Right lung (tissue), 10 donors: ENCODE measurements at places on chromosomes 1 and 21.

DNA sequence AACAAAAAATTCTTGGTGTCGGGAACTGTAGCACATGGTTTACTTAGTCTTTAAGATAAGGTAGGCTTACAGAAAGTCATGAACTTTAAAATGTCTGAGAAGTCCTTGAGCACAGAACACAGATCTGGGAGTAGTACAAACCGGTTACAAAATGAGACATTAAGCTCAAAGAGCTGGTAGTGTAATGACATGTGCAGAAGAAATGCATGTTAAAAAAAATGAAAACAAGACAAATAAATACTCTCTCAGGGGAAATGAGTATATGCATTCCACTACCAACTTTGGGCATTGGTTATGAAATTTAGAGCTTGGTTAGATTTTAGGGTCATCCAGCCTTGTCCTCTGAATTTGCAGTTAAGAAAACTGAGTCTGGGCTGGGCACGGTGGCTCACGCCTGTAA is 91.5 kb upstream of the F3 start:
- no peak for DNase-seq

DNA sequence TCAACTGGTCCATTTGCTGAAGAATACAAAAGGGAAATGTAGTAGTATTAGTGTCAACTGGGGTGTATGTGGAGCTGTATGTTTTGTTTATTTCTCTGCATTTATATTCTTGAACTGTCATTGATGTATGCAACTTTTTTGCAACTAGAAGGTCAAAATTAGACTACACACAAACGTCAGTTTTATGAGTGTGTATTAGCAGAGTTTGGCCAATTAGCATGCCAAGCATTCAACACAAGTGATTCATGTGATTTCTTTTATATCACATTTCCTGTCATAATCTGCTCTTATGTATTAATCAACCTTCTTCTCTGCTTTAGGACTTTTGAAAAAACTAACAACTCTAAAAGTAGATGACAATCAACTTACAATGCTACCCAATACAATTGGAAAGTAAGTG is 211.1 kb downstream of the LRRC40 start:
- no peak for DNase-seq

GRCh38 chr1:71587961-71588360 is 507.1 kb upstream of the ZRANB2 start:
- no peak for DNase-seq

GRCh38 chr1:8669606-8670335 is 147.7 kb downstream of the RERE start:
- no peak for DNase-seq

GRCh38 chr1:180503280-180503862 is 994 bp upstream of the ACBD6 start:
- DNase-seq: no peak

DNA sequence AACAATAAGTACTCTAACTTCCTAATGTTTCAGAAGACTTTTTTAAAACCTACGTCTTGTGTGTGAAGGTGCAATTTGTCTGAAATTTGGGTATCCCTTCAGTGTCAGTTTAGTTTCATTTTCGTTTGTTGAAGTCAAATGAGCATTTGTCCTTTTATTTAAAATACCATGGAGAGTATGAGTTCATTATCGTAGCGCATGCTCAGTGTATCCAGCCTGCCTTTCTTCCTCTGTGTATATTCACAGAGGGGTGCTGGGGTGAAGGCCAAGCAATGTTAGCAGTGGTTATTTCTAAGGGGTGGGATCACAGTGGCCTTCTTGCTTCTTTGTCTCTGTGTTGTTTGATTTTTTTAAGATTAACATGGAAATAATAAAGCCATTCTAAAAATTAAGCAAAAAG is 43.2 kb downstream of the CNN3 start:
- DNase-seq: peak; percentile 21

DNA sequence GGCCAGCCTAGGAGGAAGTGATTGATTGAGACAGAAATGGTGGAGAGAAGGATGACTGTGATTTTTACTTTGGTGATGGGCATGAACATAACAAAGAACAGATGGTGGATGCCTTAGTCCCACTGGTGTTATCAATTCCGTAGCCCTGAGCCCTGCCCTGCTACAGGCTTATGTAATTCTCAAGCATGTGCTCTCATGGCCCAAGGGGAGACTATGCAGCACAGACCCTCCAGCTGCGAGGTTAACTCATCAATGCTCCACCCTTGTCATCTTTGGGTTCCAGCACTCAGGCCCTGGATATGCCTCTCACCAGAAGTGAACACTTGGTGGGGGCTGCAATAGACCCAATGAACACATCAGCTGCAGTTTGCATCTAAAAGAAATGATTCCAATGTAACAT is 62.7 kb upstream of the LRRC8D start:
- DNase-seq: no peak

DNA sequence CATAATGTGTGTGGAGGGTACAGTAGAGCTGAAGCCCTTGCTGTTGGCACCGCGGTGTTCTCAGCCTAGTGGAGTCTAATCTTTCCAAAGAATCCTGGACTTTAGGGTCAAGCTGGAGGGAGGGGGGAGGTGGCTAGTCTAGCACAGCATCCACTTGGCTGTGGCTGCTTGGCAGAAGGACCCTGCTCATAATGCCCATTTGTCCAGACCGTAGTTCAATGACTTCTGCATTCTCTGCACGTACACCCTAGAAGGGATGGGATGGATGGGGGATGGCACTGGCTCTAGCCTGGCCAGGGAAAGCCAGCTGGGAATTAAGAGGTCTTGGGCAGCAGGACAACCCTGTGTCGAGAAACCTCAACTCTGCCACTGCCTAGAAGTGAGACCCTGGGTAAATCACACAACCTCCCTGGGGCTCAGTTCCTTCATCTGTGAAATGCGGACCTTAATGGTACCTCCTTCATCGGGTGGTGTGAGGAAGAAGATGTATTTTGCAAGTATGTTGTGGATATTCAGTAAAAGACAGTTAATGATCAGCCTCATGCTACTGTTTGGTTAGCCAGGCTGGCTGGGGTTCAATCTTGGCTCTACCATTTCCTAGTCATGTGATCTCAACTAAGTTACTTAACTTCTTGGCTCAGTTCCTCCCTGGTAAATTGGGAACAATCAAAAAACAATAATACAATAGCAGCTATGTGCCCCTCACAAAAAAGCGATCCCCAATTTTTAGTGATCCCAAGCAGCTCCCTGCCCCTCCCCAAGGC is 27.2 kb upstream of the CLIC4 start:
- no peak for DNase-seq

- DNase-seq: no peak
These were observed 25.2 kb upstream of the EPS8L3 start for GRCh38 chr1:109788695-109789521.

DNA sequence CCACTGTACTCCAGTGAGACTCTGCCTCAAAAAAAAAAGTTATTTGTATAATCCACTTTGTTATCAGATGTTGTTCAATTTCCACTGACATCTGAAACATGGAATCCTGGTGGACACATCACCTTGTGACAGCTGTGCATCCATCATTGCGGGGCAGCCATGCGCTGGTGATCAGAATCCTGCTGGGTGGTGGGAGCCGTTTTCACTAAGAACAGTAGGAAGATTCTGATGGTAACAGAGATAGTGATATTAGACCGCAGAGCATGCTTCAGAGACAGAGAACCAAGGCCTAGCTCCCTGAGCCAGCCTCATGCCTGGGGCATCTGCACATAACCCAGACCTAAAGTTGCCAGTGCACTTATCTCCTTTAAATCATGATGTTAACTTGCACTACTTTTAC is 3.1 kb upstream of the SPRR3 start:
- DNase-seq: no peak

- DNase-seq: no peak
These were observed 14.4 kb downstream of the CD55 start for GRCh38 chr1:207335695-207336363.

GRCh38 chr1:99980928-99981327 is 11.1 kb downstream of the SLC35A3 start:
- no peak for DNase-seq

GRCh38 chr1:107990606-107991005 is 25.6 kb upstream of the VAV3 start:
- DNase-seq: no peak

DNA sequence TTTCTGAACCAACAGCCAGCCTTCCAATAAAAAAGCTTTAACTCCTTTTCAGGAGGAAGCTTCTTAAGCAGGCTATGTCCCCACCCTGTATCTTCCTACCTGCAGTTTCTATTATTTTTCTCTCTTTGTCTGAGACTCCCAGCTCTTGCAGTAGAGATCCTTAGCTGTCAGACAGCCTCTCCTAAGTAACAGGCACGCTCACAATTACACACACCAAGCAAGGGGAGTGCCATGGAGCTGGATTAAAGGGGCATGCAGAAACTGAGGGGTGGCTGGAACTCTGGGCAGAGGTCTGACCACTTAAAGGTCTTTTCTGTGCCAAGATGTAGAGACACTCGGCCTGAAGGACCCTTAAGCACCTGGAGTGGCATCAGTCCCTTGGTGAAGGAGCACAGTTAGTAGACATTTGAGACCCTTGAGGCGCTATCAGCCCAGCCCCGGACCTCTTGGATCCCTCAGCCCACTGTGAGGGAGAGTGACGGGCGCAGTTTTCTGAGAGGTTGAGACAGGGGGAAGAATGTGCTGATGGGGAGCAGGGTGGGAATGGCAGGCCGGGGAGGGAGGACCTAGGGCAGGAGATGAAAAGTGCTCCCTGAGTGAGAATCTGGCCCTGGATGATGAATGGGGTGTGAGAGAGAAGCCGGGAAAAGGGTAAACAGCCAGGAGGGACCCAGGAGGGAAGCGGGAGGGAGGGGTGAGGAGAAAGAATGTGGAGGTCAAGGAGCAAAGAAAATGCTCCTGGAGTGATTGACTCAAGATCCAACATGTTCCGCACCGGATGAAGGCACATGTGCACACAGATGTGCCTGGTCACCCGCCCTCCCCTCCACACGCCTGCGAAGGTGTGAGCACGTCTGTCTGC is 13.3 kb downstream of the PLXNA2 start:
- no peak for DNase-seq

- DNase-seq: no peak
These were observed 30.7 kb downstream of the AKNAD1 start for GRCh38 chr1:108826081-108826635.

GRCh38 chr1:147463022-147463421 is 78.3 kb upstream of the BCL9 start:
- DNase-seq: no peak

- DNase-seq: no peak
These were observed 32.0 kb downstream of the ACTN2 start for GRCh38 chr1:236718328-236718727.

DNA sequence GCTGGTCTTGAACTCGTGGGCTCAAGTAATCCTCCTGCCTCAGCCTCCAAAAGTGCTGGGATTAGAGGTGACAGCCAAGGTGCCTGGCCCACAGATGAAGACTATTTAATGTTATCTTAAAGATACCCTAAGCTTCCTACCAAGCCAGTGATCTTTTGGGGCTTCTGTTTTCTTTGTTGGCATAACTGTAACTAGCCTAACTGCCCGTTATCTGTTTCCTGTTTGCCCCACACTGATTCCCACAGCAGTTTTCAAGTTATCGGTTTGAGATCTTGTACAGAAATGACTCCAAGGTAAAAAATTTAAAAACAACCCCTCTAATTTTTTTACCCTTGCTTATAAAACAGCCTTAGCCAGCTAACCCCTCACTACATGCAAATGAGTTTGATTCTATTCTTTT is 12.4 kb downstream of the SELL start:
- DNase-seq: no peak

GRCh38 chr1:222754366-222755139 is 17.6 kb downstream of the FAM177B start:
- DNase-seq: no peak

DNA sequence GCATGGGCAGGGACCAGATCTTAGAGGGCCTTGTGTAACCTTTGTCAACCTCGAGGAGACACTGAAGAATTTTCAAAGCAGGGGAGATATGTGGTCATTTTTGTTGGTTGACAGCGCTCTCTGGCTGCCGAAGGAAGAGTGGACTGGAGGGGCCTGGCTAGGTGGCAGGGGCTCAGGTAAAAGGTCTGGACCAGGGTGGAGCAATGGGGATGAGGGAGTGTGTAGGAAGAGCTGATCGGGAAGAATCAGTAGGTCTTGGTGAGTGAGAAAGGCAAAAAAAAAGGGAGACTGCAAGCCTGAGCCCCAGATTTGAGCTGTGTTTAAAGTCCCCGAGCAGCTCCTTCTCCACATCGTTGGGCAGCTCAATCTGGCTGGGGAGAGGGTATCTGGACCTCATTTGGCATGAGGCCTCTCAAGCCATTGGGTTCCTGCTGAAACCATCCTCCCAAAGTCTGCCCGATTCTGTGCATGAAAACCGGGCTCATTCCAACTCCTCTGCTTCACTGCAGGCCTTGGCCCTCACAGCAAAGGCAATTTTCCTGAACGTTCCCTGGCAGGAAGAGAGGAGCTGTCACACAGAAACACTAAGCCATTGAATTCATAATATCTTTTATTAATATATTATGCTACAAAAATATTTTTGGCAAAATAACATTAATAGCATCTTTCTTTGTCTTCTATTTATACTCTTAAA is 237.1 kb downstream of the TRABD2B start:
- no peak for DNase-seq

- DNase-seq: no peak
These were observed 142.9 kb upstream of the COL6A1 start for GRCh38 chr21:45838634-45839033.

- no peak for DNase-seq
These were observed 49.4 kb upstream of the PARP1 start for GRCh38 chr1:226457307-226457712.

GRCh38 chr21:36849461-36850105 is 116.9 kb downstream of the HLCS start:
- DNase-seq: no peak
